ENCODE measurements at places on chromosomes 11 and 22.

DNA sequence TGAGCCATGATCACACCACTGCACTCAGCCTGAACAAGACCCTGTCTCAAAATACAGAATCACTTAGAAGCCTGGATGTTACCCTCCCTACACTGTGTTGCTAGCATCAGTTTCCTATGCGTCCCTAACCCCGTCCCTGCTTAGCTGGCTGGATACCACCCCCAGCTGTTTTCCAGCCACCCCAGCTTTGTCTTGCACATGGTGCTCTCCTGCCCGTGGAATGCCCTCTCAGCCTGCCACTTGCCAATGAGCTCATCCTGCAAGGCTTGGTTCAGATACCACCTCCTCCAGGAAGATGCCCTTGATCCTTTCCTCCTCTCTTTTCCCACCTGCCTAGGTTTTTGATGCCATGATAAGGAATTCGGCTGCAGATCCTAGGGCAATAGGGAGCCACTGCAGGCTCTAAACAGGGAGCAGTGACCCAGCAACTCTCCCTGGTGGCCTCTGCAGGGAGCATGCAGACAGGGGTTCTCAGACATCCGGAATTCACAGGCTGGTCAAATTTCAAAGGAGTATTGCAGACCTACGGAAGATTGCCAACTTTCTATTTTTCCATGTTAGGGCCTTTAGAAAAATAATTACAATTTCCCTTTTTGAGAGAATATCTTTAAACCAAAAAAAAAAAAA lies 52.7 kb upstream of the WNT7B start:
- DNase-seq: no peak

DNA sequence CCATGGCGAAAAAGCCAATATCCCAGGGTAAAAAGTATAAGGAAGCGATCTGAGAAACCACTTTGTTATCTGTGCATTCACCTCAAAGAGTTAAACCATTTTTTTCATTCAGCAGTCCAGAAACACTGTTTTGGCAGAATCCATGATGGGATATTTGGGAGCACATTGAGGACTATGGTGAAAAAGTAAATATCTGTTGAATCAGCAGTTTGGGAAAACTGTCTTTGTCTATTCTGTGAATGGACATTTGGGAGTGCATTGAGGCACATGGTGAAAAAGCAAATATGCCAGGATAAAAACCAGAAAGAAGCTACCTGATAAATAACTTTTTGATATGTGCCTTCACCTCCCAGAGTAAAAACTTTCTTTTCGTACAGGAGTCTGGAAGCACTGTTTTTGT lies 187.4 kb downstream of the OR4A47 start:
- DNase-seq: no peak

DNA sequence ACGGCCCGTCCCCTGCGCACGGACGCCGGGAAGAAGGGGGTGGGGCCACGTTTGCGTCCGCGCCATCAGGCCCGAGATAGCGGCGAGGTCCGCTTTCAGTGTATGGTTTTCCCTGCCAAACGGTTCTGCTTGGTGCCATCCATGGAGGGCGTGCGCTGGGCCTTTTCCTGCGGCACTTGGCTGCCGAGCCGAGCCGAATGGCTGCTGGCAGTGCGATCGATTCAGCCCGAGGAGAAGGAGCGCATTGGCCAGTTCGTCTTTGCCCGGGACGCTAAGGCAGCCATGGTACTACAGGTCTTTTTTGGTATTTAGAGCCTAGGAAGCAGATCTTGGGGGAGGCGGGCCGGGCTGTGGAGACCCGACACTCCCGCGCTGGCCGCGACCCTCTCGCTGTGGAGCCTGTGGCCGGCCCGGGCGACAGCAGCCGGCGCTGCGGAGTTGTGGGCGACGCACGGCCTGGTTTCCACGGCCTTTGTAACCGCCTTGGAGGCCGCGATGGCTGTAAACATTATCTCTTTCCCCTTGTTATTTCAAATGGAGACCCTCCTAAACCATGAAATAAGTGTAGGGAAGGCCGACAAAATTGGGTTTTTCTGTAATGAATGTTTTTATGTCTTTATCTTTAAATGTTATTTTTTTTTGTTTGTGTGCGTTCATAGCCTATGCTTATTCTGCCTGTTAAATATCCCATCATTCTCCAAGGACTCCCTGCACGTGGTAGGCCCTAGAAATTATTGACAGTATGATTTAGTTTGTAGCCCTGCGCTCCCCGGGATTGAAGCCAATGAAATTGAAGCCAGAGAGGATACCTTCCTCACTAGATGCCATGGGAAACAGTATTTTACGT lies at the start of gene AASDHPPT:
TSS of gene AASDHPPT (plus strand) at position 54 of the 847 bp plus-strand sequence. CDS start at position 103, 49 bp downstream.
- no peak for DNase-seq

DNA sequence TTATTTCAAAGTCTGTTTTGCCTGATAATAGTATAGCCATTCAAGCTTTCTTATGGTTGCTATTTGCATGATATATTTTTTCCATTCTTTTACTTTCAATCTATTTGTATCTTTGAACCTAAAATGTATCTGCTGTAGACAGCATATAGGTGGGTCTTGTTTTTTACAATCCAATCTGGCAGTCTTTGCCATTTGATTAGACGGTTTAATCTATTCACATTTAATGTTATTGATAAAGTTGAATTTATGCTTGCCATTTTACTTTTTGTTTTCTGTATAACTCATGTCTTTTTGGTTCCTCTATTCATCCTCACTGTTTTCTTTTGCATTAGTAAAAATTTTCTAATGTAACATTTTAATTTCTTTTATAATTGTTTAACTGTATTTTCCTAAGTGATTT lies 37.4 kb downstream of the MMP20 start:
- DNase-seq: no peak

DNA sequence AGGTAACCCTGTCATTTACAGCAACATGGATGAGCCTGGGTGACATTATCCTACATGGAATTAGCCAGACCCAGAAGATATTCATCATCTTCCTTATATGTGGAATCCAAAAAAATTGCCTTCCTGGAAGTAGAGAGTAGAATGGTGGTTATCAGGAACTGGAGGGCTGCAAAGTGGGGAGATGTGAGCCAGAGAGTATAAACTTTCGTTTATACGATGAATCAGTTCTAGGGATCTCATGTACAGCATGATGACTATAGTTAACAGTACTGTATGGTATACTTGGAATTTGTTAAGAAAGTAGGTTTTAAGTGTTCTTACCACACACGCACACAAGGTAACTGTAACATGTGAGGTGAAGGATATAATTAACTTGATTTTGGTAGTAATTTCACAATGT lies 79.1 kb downstream of the TBC1D22A start:
- no peak for DNase-seq

- no peak for DNase-seq
These were observed 941.2 kb downstream of the FAM181B start for GRCh38 chr11:81792416-81792815.

DNA sequence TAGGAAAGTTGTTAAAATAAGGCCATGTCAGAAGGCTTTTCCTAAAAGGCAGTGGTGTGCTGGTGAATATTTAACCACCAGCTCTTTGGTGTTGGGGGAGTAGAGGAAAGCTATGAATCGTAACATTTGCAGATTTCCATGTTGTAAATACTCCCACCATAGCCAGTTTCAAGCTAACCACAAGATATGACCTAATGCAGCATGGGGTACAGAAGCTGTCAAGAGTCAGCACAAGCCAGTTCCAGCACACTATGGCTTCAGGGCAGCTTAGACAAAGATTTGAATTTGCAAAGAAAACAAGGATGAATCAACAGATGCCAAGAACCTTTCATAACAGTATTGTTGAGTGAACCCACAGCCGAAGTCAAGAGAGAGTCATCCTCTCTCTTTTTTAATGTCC lies 40.0 kb downstream of the COMMD9 start:
- DNase-seq: no peak

DNA sequence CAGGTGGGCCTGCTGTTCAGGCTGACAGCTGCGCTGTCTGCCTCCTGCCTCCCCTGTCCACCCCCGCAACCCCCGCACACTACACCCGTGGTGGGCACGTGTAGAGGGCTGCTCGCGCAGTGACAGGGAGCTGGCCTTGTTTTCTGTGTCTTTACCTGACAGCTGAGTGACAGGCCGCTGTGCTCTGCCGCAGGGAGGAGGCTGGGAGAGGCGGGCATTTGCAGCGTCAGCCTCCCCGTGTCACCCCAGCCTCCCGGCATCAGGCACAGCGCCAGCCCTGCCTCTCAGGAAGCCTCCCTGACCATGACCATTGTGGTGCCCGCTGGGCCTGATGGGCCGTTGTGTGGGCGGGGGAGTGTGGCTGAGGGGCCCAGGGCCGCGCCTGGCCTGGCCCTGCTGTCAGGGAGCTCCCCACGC lies 32.0 kb upstream of the RELT start:
- no peak for DNase-seq
